ENCODE measurements at places on chromosomes 6 and 20.

DNA sequence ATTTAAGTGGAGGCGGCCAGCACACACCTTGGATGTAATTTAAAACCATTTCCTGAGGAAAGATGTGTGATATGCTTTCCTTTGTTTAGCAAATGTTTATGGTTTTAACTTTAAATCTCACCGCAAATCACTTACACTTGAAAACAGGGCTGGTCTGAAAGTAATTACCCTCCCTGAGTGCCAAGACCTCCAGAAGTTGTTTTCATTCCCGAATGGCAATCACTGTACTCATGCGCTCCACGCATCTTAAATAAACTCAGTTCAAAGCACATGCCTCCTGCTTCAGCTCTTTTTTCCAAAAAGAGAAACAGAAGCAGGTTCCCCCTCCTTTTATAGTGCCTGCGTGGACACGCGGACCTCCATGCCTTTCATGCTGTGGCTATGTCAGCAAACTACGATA is 224.0 kb downstream of the SMOC2 start:
- DNase-seq: no peak

- DNase-seq: peak; percentile 64
Measured at GRCh38 chr6:90393232-90393884, 96.7 kb upstream of the BACH2 start.

DNA sequence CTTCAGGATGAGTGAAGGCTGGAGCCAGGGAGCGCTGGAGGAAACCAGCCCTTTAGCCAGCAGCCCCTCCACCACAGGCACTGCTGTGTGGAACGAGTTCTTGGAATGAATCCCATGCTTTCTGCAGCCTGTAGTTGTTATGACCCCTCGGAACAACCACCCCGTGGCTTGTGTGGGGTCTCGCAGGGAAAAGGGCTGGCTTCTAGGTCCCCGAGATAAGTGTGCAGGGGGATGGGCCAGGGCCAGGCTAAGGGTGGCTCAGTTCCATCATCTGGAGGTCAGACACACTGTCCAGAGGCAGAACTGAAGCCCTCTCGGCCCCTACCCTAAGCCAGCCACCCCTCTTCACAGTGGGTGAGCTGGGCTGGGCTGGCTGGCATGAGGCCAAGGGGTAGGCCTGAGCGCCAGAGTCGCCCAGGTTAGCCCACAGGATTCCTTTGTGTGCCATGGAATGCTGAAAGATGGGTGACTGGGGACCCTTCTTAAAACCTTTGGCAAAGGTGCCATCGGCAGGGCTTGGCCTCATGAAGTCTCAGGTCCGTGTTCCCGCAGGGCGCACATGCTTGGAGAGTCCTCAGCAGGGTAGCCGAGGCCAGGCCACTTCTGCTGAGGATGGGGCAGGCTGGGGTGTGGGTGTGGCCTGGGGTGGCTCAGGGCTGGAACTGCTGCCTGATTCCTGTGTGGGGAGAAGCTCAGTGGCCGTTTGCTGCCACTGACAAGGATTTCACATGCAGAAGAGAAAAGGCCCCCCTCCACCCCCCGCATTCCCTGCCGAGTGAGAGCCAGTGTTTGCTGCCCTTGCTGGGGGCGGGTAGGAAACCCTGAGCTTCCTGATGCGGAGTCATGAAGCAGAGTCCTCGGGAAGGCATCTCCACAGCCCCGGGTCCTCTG is 24.6 kb downstream of the SPATA2 start:
- no peak for DNase-seq

DNA sequence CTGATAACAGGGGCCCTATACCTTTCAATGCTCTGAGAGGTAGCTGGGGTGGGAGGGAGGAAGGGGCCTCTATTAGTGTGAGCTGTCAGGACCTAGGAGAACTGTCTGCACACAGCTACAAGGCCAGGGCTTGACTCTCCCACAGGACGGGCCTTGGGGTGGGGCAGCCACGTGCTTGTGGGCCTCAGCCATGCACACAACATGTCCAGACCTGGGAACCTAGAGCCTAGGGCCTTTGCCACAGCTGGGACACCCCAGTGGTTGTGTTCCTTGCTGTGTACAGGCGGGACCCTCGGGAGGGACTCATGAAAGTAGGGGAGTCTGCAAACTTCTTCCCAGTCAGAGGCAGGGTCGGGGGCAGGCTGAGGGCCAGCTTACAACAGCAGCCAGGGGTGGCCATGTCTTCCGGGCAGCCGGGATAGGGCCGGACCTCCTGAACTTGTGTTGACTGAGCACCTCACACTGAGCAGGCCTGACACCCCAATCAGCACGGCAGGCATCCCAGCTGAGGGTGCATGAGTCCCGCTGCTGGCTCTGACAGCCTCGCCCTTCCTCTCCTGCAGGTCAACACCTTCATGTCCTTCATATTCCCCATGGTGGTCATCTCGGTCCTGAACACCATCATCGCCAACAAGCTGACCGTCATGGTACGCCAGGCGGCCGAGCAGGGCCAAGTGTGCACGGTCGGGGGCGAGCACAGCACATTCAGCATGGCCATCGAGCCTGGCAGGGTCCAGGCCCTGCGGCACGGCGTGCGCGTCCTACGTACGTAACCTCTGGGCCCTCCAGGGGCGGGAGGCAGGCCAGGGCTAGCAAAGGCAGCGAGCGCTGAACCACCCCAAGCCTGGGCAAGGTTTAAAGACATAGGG is 41.9 kb upstream of the MRGBP start:
- DNase-seq: peak; percentile 47

GRCh38 chr20:237489-237888 is 10.4 kb downstream of the DEFB129 start:
- no peak for DNase-seq

DNA sequence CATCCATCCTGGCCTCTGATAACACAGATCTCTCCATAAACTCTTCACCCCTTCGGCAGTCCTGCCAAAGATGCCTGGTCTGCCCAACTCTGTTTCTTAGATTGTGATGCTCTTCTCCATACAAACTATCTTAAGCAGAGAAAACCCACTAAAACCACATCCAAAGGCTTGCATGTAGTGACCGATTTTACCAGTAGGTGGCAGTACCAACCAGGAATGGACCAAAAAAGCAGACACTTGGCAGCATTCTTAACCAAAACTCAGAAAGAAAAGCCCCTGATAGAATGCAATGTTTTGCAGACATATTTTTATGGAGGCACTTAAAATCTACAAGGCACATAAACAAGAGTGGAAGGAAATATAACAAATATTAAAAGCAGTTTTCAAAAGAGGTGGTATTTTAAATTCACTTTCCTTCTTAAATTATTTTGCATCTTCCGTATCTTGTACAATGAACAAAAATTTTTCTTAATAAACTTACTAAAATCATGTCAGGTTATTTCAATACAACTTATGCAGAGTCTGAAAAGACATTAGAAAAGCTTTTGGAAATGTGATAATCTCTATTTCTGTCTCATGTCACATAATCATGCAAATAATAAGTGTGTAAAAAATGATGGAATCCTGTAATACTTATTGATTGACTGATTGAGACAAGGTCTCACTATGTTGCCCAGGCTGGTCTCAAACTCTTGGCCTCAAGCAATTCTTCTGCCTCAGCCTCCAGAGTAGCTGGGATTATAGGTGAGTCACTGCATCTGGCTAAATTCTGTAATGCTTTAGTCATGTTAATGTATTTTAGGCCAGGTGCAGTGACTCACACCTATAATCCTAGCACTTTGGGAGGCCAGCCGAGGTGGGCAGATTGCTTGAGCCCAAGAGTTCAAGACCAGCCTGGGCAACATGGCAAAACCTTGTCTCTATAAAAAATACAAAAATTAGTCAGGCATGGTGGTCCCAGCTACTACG is 29.4 kb downstream of the LRP11 start:
- DNase-seq: peak; percentile 91

- DNase-seq: no peak
Measured at GRCh38 chr20:62812181-62812906, 4.5 kb upstream of the COL9A3 start.

GRCh38 chr20:52748285-52748932 is 223.7 kb upstream of the TSHZ2 start:
- no peak for DNase-seq

DNA sequence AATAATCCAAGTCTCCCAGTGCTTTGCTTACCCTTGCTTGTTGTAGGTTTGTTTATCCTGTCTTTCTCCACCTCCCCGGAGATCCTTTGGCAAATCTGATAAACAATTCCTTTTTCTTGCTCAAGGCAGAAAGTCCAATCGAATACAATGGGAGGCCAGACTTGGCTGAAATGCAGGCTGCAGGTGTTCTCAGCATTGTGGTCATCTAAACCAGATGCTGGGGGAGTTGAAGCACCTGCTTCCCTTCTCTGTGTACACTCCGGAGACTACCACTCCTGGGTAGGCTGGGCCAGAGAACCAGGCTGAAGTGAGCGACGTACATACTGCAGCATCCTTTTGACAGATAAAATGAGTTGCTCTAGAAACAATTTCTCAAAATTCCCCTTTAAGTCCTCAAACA is 82.6 kb upstream of the PREP start:
- DNase-seq: no peak

DNA sequence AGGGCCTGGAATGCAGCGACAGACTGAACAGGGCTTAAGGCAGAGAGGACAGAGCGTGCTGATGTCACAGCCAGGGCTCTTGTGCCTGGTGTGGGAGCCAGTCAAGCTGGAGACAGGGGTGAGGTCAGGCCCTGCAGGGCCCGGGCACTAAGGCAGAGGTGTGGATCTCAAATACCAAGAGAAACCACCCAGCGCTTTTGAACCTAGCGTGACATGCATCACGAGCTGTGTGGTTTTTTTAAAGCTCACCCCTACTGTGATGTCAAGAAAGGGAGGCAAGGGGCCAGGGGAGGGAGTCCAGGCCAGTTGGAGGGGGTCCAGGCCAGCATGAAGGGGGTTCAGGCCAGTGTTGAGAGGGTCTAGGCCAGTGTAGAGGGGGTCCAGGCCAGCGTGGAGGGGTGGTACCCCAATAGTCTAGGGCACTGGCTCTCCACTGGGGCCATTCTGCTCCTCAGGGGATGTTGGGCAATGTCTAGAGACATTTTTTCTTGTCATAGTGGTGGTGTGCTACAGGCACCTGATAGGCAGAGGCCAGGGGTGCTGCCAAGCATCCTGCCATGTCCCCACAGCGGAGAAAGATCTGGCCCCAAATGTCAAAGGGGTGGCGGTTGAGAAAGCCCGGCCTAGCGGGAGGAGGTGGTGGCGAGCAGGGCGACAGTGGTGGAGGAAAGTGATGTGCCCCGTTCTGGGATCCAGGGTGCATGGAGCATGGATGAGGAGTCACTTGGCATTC is 42.6 kb downstream of the RBM38 start:
- DNase-seq: no peak

GRCh38 chr20:5674176-5674660 is 76.0 kb upstream of the SHLD1 start:
- DNase-seq: peak; percentile 93

- no peak for DNase-seq
Measured at GRCh38 chr20:50508171-50508755, 1.9 kb upstream of the PTPN1 start.

- no peak for DNase-seq
Measured at GRCh38 chr6:105952326-105952725, 133.8 kb upstream of the PRDM1 start.

GRCh38 chr20:3128275-3128984 is 31.2 kb downstream of the FASTKD5 start:
- no peak for DNase-seq

GRCh38 chr6:89269252-89269651 is 45.8 kb downstream of the GABRR2 start:
- DNase-seq: no peak

- DNase-seq: peak; percentile 43
Measured at GRCh38 chr20:4089756-4090487, 74.6 kb upstream of the RNF24 start.

GRCh38 chr6:57305107-57305506 is 12.3 kb upstream of the PRIM2 start:
- no peak for DNase-seq

DNA sequence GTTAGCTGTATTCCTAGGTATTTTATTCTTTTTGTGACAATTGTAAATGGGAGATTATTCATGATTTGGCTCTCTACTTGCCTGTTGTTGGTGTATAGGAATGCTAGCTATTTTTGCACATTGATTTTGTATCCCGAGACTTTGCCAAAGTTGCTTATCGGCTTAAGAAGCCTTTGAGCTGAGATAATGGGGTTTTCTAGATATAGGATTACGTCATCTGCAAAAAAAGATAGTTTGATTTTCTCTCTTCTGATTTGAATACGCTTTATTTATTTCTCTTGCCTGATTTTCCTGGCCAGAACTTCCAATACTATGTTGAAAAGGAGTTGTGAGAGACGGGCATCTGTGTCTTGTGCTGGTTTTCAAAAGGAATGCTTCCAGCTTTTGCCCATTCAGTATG is 163.2 kb upstream of the UST start:
- DNase-seq: no peak

DNA sequence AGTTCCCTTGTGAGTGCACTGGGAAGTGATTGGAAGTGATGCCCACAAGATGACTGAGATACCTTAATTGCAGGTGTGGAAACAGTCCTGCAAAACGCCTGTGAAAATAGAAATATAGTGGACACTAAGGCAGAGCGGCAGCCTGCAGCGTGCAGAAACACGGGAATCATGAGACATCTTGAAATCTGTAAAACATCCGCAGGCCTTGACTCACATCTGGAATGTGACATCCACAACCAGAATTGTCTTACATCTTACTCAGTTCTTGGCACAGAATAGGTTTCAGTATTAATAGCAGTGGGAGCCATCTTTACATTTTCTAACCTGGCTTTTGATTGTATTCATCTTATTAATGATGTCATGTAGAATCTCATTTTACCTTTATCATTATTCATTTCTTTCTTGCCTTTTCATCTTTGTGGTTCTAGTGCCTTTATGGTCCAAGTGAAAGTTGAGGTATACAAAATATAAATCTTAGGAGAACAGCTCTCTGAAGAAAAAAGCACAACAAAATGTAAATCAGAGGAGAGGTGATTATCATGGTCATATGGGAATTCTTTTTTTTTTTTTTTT is 44.6 kb downstream of the CDYL start:
- no peak for DNase-seq

- DNase-seq: peak; percentile 60
Measured at GRCh38 chr6:68196645-68197044, 438.4 kb upstream of the ADGRB3 start.

DNA sequence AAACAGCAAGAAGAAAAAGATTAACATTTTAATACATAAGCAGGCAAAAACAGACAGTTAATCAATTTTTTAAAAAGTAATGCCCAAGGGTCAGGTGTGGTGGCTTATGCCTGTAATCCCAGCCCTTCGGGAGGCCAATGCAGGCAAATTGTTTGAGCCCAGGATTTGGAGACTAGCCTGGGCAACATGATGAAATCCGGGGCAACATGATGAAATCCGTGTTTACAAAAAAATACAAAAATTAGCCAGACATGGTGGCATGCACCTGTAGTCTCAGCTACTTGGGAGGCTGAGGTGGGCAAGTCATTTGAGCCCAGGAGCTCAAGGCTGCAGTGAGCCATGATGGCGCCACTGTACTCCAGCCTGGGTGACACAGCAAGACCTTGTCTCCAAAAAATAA is 94.1 kb upstream of the DST start:
- no peak for DNase-seq

- no peak for DNase-seq
Measured at GRCh38 chr20:19375395-19375794, 163.0 kb downstream of the SLC24A3 start.

DNA sequence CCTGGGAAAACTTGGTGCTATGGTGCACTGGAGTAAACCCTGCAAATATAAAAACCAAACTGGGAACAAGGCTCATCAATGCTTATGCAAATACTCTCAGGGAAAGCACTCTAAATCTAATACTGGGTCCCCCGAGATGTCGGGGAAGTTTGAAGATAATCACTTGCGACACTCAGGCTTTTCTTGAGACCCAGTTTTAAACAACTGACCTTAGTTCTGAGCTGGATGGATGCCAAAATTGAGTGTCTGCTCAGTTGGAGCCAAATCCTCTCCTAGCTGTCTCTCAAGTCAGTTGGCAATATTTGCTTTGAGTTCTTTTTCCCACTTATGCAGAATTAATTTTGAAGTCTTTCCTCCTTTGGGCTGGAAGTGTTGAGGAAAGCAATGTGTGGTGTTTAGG is 75.5 kb upstream of the CD2AP start:
- DNase-seq: no peak
